ENCODE measurements at places on chromosomes 11 and 22.

- DNase-seq, result no peak
Observed at GRCh38 chr11:121696931-121697670, 244.3 kb upstream of the SORL1-AS1 start.

DNA sequence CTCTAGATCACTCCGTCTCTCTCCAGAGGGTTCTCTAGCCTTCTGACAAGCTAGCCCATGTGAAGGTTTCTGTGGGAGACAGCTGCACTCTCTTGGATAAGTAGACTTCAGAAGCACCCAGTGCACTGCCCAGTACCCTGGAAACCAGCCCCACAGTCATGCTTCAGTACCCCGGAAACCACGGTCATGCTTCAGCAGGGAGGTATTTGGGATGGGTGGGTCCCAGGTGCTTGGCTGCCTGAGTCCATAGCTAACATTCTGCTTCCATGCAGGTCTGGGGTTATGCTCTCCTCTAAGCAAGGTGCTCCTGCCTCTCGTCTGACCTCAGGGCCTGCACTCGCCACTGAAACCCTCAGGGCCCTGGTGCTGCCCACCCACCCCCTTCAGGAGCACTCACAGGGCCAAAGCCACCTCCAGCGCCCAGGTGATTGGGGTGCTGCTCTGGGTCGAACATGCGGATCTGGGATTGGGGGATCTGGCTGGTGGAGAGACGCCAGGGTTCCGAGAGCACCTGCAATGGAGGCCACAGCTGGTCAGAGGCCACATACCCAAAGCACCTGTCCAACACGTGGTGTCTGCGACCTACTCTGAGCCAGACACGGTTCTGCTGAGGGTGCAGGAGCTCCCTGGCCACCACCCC is 7.3 kb upstream of the SYCE3 start:
- no peak for DNase-seq

DNA sequence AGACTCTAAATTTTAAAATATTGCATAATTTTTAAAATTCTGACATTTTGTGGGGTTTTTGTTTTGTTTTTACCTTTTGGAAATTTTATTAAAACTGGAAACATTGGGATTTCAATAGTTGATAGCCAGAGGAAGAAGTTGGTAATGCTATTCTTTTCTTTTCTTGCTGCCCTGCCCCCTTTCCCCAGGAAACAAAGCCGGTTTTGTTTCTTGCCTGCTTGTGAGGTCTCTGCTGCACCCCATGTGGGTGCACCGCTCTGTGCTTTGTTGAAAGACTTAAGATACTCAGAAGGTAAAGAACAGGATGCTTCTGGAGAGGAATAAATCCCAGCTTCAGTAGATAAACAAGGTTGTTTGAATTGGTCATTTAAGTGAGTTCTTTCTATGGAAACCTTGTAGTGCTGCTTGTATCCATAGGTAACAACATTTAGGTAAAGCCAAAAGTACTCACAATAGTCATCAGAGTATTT is 87.5 kb downstream of the YAP1 start:
- DNase-seq, result no peak

GRCh38 chr22:23408321-23408720 is 171.8 kb downstream of the IGLL1 start:
- DNase-seq, result no peak

- DNase-seq, result no peak
Observed at GRCh38 chr11:104899226-104899625, 966 bp upstream of the CASP12 start.

GRCh38 chr22:46381142-46381541 is 45.6 kb downstream of the TRMU start:
- no peak for DNase-seq

GRCh38 chr22:24178502-24179440 is 2.5 kb upstream of the SUSD2 start:
- DNase-seq, result no peak

GRCh38 chr11:36141196-36141953 is 147.8 kb downstream of the COMMD9 start:
- no peak for DNase-seq

GRCh38 chr11:68413591-68413999 is 47.0 kb upstream of the PPP6R3 start:
- no peak for DNase-seq

DNA sequence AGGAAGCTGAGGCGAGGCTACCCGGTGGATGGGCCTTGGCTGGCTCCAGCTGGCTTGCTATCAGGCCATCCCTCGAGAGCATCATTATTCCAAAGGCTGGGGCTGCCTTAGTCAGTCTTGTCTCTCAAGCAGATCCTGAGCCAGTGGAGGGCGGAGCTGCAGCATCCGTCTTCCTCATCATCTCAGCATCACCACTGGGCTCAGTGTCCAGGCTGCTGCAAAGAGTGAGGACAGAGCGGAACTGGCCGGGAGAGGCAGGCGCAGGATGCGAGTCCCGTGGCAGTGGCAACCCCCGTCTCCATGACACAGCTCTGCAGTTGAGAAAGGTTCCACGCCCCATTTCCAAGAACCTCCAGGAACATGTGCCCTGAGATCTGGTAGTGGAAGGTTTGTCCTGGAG is 4.4 kb downstream of the TP53I11 start:
- DNase-seq, result no peak

DNA sequence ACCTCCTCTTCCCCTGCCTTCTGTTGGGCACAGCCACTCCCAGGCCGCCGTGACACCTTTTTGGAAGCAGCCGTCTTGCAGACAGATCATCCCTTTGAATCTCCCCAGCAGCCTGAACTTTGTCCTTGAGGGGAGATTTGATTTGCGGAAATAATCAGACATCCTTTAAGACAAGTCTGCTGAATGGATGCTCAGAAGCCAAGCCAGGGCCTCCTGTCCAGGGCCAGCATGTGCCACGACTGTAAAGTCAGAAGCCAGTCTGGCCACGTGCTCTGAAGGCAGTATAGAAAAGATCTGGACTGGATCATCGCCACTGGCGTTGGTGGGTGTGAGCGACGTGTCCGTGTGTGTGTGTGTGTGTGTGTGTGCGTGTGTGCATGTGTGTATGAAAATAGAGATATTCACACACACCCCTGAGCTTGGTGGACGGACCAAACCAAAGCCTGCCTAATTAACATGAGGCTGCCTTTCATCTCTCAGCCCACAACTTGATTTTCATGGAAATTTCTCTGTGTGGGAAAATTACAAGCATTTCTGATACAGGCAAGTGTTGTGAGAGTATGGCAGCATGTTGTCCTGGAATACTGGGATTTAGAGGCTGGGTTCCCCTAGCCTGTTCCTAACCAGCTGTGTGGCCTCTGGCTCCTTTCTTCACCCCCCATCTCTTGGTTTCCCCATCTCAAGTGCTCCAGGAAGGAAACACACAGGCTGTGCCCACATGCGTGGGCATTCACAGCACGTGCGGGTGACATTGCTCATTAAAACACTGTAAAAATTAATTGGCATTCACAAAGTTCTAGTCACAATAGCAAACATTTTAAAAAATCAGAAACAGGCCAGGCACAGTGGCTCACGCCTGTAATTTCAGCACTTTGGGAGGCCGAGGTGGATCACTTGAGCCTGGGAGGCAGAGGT is 61.8 kb upstream of the WNT7B start:
- no peak for DNase-seq

DNA sequence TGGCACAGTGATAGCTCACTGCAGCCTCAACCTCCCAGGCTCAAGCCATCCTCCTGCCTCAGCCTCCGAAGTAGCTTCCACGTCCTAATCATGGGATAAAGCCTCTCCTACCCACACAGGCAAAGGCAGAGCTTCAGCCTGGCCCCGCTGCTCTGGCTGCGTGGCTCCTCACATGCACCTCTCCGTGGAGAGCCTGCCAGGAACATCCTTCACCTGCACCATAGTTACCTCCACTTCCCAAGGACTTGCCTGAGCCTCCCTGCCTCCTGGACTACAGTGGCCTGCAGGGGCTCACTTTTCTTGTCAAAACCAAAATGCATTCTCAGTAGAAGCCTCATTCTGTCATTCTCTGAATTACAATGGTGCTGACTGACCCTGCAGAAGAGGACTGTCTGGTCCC is 6.5 kb downstream of the C11orf16 start:
- no peak for DNase-seq

DNA sequence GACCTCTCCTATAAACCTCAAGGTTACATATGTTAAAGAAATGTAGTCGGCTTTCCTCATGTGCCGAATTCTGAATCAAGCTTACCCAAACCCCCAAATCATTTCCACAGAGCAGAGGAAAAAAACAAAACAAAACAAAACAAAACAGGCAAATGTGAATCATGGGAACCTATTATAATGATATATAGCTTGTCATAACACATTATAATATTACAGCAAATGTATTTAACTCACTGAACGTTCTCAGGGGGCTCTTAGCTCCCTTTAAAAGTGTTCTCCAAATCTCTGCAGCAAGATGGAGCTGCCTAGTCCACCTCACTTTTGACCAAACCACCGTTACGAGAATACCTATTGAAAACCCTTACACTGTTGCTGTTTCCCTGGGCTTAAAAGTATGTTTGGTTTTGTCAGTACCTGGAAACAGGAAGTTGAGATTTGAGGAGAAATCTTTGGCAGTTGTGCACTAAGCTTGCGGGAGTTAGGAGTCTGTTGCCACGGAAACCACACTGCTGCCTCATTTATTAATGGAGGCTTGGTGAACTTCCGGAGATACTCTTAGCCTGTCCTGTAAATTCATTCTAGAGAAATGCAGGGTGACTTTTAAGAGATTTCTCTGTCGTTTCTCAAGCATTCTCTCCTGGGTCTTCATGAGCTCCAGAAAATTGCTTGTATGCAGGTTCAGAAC is 167.0 kb upstream of the RASSF10 start:
- no peak for DNase-seq

DNA sequence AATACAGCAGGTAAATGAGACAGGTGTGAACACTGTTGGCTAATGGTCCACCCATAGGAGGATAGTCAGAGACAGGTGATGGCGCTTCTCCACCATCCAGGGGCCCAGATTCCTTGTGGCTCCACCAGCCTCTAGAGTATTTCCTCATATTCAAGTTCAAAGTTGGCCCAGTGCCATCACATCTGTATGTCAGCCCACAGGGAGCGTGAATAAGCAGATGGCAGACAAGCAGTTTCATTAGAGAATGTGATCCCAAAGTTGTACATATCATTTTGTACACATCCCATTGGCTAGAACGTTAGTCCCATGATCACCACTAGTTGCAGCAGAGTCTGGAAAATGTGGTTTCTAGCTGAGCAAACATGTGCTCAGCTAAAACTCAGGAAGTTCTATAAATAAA is 11.0 kb upstream of the CWF19L2 start:
- no peak for DNase-seq

GRCh38 chr11:113634940-113635575 is 71.0 kb downstream of the TMPRSS5 start:
- no peak for DNase-seq

Data from naive thymus-derived CD4-positive, alpha-beta T cell (primary cell).